ENCODE measurements at places on chromosomes 7 and 10. TPM values are rescaled to one million over a fixed set of nuclear protein-coding genes. Genes with fewer than 3 reads are reported as not detected.

PTPRN2 gene
- 0.27 TPM for total RNA-seq

SPDYE16 gene
- total RNA-seq: under 0.01 TPM

AGAP5 gene
- total RNA-seq: 4.0 TPM

ACSL5 gene
- 27.5 TPM for total RNA-seq

KCNMA1 gene
- total RNA-seq: 0.27 TPM

THSD7A gene
- total RNA-seq: 0.81 TPM

ZNF503 gene
- 0.81 TPM for total RNA-seq

STEAP1B gene
- total RNA-seq: under 0.01 TPM

ANKRD61 gene
- total RNA-seq: under 0.01 TPM

PLEKHS1 gene
- not detected for total RNA-seq

BUB3 gene
- total RNA-seq: 177 TPM

ABCB4 gene
- total RNA-seq: 0.27 TPM

PRLHR gene
- not detected for total RNA-seq

ZPBP gene
- 0.81 TPM for total RNA-seq

IKZF1 gene
- 183 TPM for total RNA-seq

CCDC146 gene
- 1.9 TPM for total RNA-seq

CPN1 gene
- total RNA-seq: not detected

AKR1C8 gene
- total RNA-seq: under 0.01 TPM

BLNK gene
- 1.3 TPM for total RNA-seq

DNAJC12 gene
- total RNA-seq: 1.9 TPM

SLC29A4 gene
- total RNA-seq: 1.3 TPM

COL13A1 gene
- under 0.01 TPM for total RNA-seq

Data from hematopoietic multipotent progenitor cell (in vitro differentiated cells).